MCF 10A (cell line): ENCODE measurements at places on chromosomes 12 and 14. TPM values are rescaled to one million over a fixed set of nuclear protein-coding genes. Genes with fewer than 3 reads are reported as not detected.

Gene BAG5
- total RNA-seq = 30.9 and 35.3 TPM in 2 replicates

- no peak for DNase-seq
- no peaks in the 10 kb centered on the region for H3K36me3 ChIP-seq
- no peak overlapping the region for H3K4me3 ChIP-seq
- H3K27ac ChIP-seq = no peak overlapping the region
- H3K4me1 ChIP-seq = no peaks in the 10 kb centered on the region
Measured at GRCh38 chr14:106528717-106529116, 1002.3 kb downstream of the TMEM121 start.

GRCh38 chr12:103028881-103029639 is 71.6 kb downstream of the ASCL1 start:
- H3K27me3 ChIP-seq = no peaks in the 10 kb centered on the region
- H3K4me3 ChIP-seq = no peak overlapping the region
- DNase-seq = no peak
- no peak overlapping the region for H3K27ac ChIP-seq

Gene KLRC1
- not detected in 2 replicates for total RNA-seq

- peak overlapping the region; percentile 1 for H3K27ac ChIP-seq
- H3K36me3 ChIP-seq = no peaks in the 10 kb centered on the region
- no peak overlapping the region for H3K4me3 ChIP-seq
- DNase-seq = peak; percentile 47
Measured at GRCh38 chr14:85731186-85731585, 201.2 kb downstream of the FLRT2 start.
